Naive thymus-derived CD4-positive, alpha-beta T cell (primary cell): ENCODE measurements at places on chromosomes 4 and X. TPM values are rescaled to one million over a fixed set of nuclear protein-coding genes. Genes with fewer than 3 reads are reported as not detected.

GRCh38 chr4:56155432-56155831 lies 206.7 kb downstream of the CEP135 start:
- no peaks in the 10 kb centered on the region for H3K27me3 ChIP-seq
- no peak overlapping the region for H3K4me3 ChIP-seq
- DNase-seq, result no peak
- no peak overlapping the region for H3K27ac ChIP-seq

DNA sequence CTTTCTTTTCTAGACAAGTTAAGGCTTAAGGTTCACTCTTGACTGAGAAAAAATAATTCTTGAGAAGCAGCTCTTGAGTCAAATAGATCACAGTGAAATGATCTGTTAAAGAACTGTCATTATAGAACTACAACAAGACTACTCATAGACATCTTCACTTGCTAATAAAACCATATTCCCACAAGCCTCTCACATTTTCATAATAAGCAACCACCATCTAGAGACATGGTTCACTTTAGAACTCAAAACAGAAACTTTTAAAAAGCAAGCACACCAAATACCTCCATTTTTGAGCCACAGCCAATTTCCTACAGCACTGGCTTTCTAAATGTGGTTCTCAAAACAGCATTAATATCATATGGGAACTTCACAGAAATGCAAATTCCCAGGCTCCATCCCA lies 309.5 kb downstream of the TMA16 start:
- no peak for DNase-seq
- no peaks in the 10 kb centered on the region for H3K36me3 ChIP-seq
- no peak overlapping the region for H3K4me3 ChIP-seq

- DNase-seq, result no peak
- H3K27ac ChIP-seq, result no peak overlapping the region
Observed at GRCh38 chrX:81414630-81415029, 212.7 kb downstream of the SH3BGRL start.

GRCh38 chr4:180280726-180281297 lies 1962.4 kb upstream of the TENM3 start:
- H3K36me3 ChIP-seq, result no peaks in the 10 kb centered on the region
- no peak for DNase-seq
- no peak overlapping the region for H3K4me3 ChIP-seq
- H3K4me1 ChIP-seq, result no peaks in the 10 kb centered on the region

- peaks cover 33% of the 10 kb centered on the region for H3K4me1 ChIP-seq
- no peaks in the 10 kb centered on the region for H3K36me3 ChIP-seq
- no peaks in the 10 kb centered on the region for H3K27me3 ChIP-seq
- DNase-seq, result peak; percentile 33
- peak overlapping the region; percentile 88 for H3K27ac ChIP-seq
- peak overlapping the region; percentile 91 for H3K4me3 ChIP-seq
Observed at GRCh38 chr4:83112231-83112630, 2.3 kb downstream of the PLAC8 start.

DNA sequence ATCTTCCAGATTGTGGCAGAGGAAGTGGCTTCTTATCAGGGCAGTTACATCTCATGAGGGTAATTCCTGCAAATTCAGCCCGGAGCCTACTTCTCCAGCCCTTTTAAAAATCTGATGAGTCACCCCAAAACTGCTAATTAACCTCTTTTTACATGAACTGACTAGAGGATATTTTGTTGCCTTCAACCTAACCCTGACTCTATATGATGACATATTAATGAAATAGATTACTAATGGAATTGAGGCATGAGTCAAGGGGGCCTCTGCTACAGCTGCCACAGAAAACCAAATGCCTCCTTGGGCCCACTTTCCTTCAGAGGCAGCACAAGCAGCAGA lies 72.5 kb downstream of the QRFPR start:
- H3K36me3 ChIP-seq, result no peaks in the 10 kb centered on the region
- DNase-seq, result no peak
- H3K4me1 ChIP-seq, result peaks cover 9% of the 10 kb centered on the region
- no peaks in the 10 kb centered on the region for H3K27me3 ChIP-seq
- H3K4me3 ChIP-seq, result no peak overlapping the region

- no peaks in the 10 kb centered on the region for H3K27me3 ChIP-seq
- H3K36me3 ChIP-seq, result no peaks in the 10 kb centered on the region
- H3K4me3 ChIP-seq, result no peak overlapping the region
- H3K27ac ChIP-seq, result no peak overlapping the region
Observed at GRCh38 chr4:41000356-41000755, 214.0 kb downstream of the APBB2 start.

GRCh38 chr4:124526769-124527168 lies 185.8 kb downstream of the ANKRD50 start:
- H3K4me1 ChIP-seq, result no peaks in the 10 kb centered on the region
- H3K27ac ChIP-seq, result no peak overlapping the region
- no peaks in the 10 kb centered on the region for H3K27me3 ChIP-seq

GRCh38 chr4:105551965-105552746 lies at the start of gene ARHGEF38:
TSS of gene ARHGEF38 (plus strand) at chr4:105552620. CDS start at chr4:105552766, 146 bp downstream.
- no peaks in the 10 kb centered on the region for H3K36me3 ChIP-seq
- no peak for DNase-seq
- no peak within 1 kb of the TSS for H3K4me3 ChIP-seq
- no peaks in the 10 kb centered on the region for H3K27me3 ChIP-seq
- no peak within 1 kb of the TSS for H3K27ac ChIP-seq

GRCh38 chr4:38664706-38665401 lies 855 bp downstream of the KLF3 start:
- peaks cover 4% of the 10 kb centered on the region for H3K36me3 ChIP-seq
- no peaks in the 10 kb centered on the region for H3K27me3 ChIP-seq
- peaks cover 49% of the 10 kb centered on the region for H3K4me1 ChIP-seq
- DNase-seq, result peak; percentile 37
- H3K4me3 ChIP-seq, result peak overlapping the region; percentile 64

DNA sequence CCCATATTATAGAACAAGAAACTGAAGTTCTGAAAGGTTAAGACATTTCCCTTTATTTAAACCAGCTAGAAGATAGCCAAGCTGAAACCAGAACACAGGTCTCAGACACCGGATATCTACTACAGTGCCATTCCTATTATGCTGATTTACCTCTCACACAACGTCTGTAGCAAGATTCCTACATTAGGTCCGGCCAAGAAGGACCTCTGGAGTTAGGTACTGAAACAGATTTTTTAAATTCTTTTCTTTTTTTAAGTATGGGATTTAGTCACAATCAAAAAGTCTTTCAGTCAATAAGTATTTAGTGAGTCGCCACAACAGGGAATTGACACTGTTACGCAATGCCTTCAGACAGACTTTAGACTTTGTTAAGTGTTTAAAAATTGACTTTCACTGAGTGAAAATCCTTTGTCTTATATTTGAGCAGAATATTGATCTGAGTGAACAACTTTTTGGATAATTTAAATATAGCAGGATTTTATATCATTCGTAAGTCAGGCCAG lies 26.5 kb upstream of the SPANXN4 start:
- DNase-seq, result no peak
- H3K36me3 ChIP-seq, result no peaks in the 10 kb centered on the region
- no peaks in the 10 kb centered on the region for H3K27me3 ChIP-seq

- DNase-seq, result no peak
- H3K27ac ChIP-seq, result no peak overlapping the region
- H3K36me3 ChIP-seq, result no peaks in the 10 kb centered on the region
- H3K4me1 ChIP-seq, result no peaks in the 10 kb centered on the region
- no peaks in the 10 kb centered on the region for H3K27me3 ChIP-seq
- no peak overlapping the region for H3K4me3 ChIP-seq
Observed at GRCh38 chrX:73831500-73831899, 268.5 kb downstream of the CHIC1 start.

DNA sequence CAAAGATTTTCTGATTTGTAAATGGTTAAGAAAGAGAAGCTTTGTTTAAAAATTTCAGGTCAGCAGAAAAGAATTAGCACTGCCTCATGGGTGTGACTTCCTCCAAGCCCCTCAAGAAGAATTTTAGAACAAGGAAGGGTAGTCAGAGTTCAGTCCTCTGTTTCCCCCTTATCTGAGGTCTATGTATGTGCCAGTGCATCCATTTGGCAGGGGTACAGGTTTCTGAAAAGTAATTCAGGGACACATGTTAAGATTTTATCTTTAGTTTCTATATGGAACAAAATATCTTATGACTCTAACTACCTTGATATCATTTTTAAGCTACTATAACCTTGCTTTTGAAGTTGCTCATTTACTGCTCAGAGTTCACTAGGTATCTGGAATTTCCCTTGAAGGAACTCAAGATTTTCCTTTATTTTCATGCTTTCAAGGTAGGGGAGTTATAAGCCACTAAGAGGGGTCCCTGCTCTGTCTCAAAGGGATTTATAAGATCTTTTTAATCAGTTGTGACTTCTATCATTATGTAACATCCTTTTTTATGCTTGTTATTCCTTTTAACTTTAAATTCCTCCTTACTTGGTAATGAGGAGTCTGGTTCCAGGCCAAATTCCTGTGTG lies 24.4 kb upstream of the PLK4 start:
- no peak overlapping the region for H3K27ac ChIP-seq
- no peaks in the 10 kb centered on the region for H3K36me3 ChIP-seq
- DNase-seq, result no peak
- H3K4me1 ChIP-seq, result no peaks in the 10 kb centered on the region

DNA sequence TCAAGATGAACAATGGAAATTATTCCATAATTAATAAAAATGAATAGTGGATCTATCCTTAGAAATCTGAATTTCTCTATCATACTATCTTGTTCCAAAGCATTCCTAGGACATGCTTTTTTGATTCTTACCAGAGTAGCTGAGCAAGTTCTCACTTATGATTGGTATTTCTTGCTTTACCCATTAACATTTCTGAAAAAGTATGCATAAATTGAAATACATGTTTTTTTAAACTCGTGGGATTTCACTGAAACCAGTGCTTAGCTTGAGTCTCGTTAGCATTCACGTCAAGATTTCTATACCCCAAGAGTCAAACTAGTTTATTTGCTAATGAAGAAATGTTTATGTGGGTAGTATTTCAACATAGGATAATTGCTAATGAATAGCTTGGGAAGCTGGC lies 89.0 kb downstream of the ELOVL6 start:
- H3K27ac ChIP-seq, result no peak overlapping the region
- H3K27me3 ChIP-seq, result no peaks in the 10 kb centered on the region
- no peaks in the 10 kb centered on the region for H3K4me1 ChIP-seq
- no peaks in the 10 kb centered on the region for H3K36me3 ChIP-seq
- DNase-seq, result no peak

DNA sequence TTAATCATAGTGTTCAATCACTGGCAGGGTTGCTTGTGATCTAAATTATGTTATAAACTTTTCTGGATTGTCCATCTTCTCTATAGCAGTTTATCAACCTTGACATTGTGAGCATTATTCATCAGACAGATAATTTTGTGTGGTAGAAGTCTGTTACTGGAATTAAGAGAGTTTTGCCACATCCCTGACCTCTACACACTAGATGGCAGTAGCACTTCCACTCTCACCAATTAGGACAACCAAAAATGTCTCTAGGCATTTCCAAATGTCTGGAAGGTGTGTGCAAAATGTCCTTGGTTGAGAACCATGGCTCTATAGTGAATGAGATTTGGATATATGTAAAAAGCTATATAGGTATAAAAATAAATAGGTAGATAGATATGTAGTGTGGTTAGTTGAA lies 324.1 kb upstream of the FAM47C start:
- DNase-seq, result no peak
- H3K27me3 ChIP-seq, result no peaks in the 10 kb centered on the region
- no peaks in the 10 kb centered on the region for H3K4me1 ChIP-seq
- no peak overlapping the region for H3K27ac ChIP-seq
- H3K36me3 ChIP-seq, result no peaks in the 10 kb centered on the region

- DNase-seq, result no peak
- H3K36me3 ChIP-seq, result no peaks in the 10 kb centered on the region
- no peak overlapping the region for H3K4me3 ChIP-seq
- H3K27ac ChIP-seq, result no peak overlapping the region
- H3K27me3 ChIP-seq, result no peaks in the 10 kb centered on the region
Observed at GRCh38 chrX:18769812-18770573, 62.5 kb downstream of the PPEF1 start.

DNA sequence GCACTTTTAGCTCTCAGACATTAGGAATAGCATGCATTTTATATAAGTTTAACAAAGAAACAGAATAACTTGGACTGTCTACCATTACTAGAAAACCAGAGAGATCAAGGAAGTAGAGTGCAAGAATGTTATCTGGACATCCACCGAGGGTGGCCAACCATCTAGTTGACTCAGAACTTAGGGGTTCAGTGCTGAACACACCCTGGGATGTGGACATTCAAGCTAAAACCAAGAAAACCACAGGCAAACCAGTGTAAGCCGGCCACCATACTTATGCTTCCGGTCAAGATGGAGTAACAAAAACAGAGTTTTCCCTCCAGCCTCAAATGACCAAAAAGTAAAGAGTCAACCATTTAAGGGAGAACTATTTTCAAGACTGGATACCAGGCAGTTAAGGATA lies 181.4 kb upstream of the MXRA5 start:
- DNase-seq, result no peak
- no peaks in the 10 kb centered on the region for H3K4me1 ChIP-seq
- no peaks in the 10 kb centered on the region for H3K36me3 ChIP-seq
- no peaks in the 10 kb centered on the region for H3K27me3 ChIP-seq

DNA sequence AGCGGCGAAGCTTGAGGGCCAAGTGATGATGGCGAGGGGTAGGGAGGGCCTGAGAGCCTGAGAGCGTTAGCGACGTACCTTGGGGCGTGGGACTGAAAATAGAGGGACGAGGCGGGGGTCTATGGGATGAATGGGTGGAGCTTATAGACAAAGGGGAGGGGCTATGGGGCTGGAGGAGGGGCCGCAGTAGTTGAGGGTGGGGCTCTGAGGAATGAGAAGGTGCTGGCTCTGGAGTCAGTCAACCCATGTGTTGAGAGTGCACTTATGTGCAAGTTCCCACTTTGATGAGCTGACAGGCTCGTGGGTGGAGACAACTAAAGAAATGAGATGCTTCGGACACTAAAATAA lies 488 bp downstream of the TBC1D25 start:
- H3K36me3 ChIP-seq, result no peaks in the 10 kb centered on the region
- H3K4me3 ChIP-seq, result peak overlapping the region; percentile 75
- peak; percentile 57 for DNase-seq
- peak overlapping the region; percentile 91 for H3K27ac ChIP-seq
- no peaks in the 10 kb centered on the region for H3K27me3 ChIP-seq

DNA sequence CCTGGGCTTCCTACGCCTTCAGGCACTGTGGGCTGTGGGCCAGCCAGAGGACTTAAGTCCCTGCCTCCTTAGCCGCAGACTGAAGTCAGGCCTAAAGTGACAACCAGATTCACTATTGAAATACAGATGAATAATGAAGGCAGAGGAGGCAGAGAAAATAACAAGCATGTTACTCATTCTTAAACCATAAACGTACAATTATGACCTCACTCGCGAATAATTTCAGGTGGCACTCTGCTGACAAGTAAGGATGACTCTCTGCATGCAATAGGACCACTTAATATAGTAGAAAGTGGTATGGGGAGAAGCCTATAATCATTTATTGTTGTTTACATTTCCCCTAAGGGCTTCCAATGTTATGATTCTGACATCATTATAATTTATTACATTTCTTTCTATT lies 409.2 kb upstream of the FGF13 start:
- DNase-seq, result no peak
- H3K27me3 ChIP-seq, result no peaks in the 10 kb centered on the region
- H3K4me3 ChIP-seq, result no peak overlapping the region
- no peak overlapping the region for H3K27ac ChIP-seq
- H3K36me3 ChIP-seq, result no peaks in the 10 kb centered on the region
- H3K4me1 ChIP-seq, result no peaks in the 10 kb centered on the region

Gene PGRMC1
- total RNA-seq, result 11.4 TPM

Gene CXCL10
- not detected for total RNA-seq

Gene POF1B
- 0.19 and 0.28 TPM in 2 replicates for total RNA-seq

Gene PCDH18
- total RNA-seq, result 0.12 TPM in 1 of 2 replicates, not detected in the other

Gene TLR10
- 1.00 TPM for total RNA-seq

Gene CXorf65
- total RNA-seq, result 57.8 TPM

Gene HSFX4
- total RNA-seq, result not detected

Gene LUZP4
- not detected in 2 replicates for total RNA-seq

Gene SLC30A9
- 32.0 and 33.6 TPM in 2 replicates for total RNA-seq

Gene STPG2
- 0.30 TPM for total RNA-seq

Gene MEPE
- total RNA-seq, result not detected

Gene TCEAL9
- total RNA-seq, result 1.1 TPM
